ENCODE measurements at places on chromosomes 4 and X.

DNA sequence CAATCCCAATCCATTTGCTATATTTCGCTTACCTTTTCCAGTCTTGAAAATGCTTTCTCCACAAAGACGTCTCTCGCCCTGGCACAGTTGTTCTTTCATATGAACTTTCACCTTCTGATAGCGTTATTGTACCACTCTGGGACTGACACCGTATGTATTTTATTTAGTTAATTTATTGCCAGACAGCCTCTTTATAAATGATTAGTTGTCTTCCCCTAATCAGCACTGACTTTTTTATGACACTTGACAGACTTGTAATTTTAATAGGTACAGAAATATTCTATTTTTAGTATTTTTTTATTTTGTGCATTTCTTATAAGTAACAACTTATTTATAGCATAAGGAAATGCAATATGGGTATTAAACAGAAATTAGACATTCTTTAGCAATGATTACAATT lies at the start of gene GIMD1:
Gene GIMD1, minus strand, starts transcription at position 101 of the 400 bp plus-strand sequence. CDS start 1,343 bp downstream, outside the sequence.
- DNase-seq, result no peak

DNA sequence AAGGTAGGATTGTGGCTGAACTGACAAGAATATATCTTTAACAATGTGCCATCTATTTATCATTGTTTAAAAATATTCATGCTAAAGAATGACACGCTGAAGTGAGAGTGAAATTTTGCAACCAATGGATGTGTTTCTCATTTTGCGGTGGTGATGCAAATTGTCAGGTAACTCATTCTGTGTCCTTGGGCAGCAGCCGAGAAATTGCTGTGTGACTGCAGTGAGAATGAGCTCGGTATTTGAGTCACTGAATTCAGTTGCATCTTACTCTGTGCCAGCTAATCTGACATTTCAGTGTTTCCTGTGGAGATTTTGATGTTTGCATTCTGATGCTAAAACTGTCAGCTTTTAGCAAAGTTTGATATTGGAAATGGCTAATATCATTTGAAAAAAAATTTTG lies 28.1 kb downstream of the MCUB start:
- DNase-seq, result no peak

GRCh38 chrX:118718737-118719136 lies 8.7 kb upstream of the IL13RA1 start:
- DNase-seq, result no peak

DNA sequence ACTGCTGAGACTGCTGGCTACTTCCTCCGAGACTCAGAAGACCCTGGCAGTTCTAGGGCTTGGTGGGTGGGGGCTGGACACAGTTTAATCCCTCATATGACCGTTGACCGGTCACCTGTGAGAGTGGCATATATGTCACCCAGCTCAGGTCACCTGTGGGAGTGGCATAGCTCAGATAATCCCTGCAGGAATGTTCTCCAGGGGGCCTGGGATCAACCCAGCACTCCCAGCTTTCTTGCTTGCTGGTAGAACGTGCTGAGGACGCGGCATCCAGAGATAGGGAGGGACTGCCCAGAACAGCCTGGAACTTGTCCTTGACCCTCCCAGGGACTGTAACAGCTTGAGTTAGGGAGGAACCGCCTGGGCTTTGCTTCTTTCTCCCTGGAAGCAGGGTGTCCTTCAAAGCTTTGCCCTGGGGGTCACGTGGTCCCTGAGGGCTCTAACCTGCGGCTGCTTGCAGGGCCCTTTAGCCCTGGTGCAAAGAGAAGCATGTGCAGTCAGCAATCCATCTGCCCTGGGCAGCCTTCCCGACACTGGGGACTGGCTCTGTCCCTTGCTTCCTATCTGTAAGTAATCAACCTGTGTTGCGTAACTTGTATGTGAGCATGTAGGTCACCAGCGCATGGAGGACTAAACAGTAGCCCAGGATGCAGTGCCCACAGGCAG lies 55.3 kb downstream of the ZFYVE28 start:
- DNase-seq, result no peak

DNA sequence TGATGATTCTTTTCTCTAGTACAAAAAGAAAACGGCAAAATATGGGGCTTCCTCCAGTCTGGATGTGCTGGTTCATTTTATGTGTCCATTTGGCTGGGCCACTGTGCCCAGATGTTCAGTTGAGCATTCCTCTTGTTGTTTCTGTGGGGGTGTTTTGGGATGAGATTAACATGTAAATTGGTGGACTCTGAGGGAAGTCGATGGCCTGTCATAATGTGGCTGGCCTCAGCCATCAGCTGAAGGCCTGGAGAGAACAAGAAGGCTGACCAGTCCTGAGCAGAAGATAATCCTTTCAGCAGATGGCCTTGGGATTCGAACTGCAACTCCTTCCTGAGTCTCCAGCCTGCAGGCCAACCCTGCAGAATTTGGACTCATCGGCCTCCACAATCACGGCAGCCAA lies 136.7 kb downstream of the EVC2 start:
- no peak for DNase-seq

DNA sequence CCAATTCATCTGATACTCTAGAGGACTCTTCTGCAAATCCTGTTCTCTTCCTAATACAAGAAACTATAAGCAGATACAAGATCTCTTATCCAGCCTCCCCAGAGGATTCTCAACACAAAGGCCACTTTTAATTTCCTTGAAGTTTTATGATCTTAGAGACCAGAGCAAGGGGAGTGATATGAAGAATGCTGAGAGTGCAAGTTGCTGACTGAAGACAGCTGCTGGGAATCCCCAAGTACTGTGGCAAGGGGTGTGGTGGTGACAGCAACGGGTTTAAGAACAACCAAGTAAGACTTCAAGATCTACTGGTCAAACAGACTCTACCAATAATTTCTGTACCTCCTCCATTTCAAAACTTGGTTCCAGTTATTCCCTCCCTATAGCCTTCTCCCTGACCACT lies 7.0 kb downstream of the AMMECR1 start:
- DNase-seq, result peak; percentile 8

DNA sequence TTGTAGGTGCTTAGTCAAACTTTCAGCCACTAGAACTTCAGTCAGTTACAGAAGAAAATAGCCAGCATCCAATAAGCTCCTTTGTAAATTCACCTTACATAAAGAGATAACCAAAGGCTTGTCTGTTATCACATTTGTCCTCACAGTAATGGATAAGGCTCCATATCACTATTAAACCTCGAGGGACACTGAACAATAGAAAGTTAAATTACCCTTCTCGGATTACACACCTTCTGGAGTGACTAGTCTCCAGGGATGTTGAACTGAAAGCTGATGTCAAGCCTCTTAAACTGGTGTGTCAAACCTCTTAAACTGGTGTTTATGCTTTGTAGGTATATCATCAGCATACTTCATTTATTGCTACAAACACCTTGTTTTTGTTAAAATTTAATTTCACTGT lies 639.0 kb downstream of the CENPC start:
- DNase-seq, result no peak

DNA sequence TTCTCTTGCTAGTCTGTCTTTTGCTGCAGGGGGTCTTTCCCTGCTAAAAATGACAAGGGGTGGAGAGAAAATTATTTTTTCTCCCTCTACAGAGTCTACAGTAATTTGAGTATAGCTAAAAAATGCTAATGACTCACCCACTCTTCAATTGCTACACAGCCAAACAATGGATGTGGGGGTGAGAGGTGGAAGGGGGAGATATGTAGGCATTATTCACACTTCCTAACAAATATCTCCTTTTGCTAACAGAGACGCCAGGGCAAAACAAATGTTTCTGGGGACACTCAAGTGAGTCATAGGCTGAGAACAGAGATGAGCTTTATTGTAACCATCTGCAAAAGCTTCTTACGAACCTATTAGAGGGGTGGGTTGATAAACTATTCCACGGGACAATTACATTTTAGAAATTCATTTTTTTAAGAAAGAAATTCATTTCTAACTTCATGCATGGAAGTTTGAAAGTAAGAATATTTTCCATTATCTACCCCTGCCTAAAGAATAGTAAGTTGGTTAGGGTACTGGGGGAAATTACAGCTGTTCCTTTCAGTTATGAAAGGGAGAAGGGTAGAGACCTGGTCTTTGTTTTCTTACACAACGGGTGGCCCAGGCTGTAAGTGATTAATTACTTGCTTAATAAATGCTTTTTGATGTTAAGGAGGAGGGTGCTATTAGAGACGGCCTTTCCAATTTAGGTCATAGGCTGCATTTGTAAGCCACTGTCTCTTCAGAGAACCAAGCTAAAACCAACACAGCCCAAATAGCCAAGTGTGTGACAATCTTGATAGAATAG lies 12.8 kb downstream of the SCD5 start:
- DNase-seq, result no peak

GRCh38 chrX:54064564-54064963 lies 20.3 kb upstream of the PHF8 start:
- no peak for DNase-seq

GRCh38 chr4:146098397-146098796 lies 77.1 kb upstream of the LSM6 start:
- DNase-seq, result no peak

DNA sequence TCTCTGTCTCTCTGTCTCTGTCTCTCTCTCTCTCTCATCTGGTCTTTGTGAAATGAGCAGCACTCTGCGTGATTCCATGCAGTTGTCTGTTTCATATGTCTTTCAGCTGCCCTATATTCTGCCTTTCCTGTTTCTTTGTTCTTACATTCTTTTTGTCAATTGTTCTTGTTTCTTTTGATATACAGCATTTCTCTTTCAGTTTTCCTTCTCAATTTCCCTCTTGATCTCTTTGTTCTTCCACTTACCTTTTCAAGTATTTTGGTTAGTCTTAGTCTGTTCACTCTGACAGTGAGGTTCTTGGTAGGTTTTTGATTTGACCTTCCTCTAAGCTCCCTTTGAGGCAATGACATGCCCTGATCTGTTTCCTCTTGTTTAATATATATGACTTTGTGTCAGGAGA lies 20.4 kb downstream of the ZNF157 start:
- no peak for DNase-seq
